ENCODE measurements at places on chromosomes 6 and 20.

DNA sequence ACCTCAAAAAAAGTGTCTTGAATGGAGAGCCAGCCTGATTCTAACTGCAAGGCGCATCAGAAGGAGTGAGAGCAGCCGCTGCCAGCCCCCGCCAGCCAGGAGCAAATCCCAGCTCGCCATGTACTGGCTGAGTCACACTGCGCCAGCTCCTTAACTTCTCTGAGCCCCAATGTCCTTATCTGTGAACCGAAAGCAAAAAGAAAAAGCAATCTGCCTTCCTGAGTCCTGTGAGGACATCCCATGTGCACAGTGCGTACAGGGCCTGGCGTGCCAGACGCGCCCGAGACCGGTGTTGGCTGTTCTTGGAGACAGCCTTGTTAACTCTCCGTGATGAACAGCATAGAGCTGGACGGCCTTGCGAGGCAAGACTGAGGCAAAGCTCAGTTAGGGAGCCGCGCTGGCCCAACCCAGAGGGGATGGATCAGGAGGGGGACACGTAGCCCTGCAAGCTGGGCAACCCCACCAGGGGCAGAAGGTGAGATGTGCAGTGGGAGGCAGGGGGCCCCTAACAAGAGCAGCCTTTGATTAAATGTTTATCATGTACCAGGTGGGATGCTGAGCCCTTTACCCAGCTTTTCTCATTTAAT lies 122.7 kb downstream of the AGPAT4 start:
- no peak for DNase-seq

- DNase-seq = no peak
Measured at GRCh38 chr6:14290772-14291330, 173.3 kb downstream of the CD83 start.

DNA sequence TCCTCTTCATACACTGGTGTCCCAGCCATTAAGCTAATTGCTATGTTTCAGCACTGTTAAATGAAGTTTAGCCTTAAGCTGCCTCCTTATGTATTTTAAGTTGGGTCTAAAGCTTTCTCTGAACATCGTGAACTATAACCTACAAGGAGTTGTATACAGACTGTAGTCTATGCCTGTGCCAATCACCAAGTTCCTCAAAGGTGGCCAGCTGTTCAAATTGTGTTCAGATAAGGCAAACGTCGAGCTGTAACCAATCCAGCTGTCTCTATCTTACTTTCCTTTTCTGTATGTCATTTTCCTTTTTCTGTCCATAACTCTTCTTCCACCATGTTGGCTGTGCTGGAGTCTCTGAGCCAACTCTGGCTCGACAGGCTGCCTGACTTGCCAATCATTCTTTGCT lies 199.6 kb downstream of the OGFRL1 start:
- no peak for DNase-seq

DNA sequence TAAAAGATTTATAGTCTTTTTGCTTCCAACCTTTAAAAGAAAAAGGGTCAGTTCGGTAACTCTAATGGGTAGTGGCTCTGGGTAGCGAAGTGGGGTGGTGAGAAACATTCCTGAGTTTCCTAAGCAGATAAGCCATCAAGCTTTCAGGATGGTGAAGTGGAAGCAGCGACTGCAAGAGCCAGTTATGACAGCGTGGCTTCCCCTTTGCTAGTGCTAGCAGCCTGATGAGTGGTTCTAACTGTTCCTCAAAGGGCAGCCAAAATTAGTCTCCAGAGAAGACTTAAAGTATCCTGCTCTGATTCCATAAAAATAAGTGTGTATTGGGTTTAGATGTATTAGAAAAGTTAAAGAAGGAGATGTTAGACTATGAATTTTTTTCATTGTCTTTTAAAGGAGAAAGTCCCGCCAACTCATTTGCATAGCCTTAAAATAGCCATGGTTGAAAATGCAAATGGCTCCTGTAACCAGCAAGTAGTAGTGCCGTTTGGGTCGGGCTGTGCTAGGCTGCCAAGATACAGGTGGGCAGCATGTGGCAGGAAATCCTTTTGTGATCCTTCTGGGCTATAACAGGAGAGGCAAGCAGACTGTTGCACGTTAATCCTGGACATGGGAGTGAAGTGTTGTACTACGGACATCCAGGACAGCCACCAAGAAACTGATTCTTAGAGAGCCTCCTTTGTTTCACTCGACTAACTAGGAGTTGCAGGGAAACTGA lies 18.0 kb downstream of the ELOVL2 start:
- no peak for DNase-seq

DNA sequence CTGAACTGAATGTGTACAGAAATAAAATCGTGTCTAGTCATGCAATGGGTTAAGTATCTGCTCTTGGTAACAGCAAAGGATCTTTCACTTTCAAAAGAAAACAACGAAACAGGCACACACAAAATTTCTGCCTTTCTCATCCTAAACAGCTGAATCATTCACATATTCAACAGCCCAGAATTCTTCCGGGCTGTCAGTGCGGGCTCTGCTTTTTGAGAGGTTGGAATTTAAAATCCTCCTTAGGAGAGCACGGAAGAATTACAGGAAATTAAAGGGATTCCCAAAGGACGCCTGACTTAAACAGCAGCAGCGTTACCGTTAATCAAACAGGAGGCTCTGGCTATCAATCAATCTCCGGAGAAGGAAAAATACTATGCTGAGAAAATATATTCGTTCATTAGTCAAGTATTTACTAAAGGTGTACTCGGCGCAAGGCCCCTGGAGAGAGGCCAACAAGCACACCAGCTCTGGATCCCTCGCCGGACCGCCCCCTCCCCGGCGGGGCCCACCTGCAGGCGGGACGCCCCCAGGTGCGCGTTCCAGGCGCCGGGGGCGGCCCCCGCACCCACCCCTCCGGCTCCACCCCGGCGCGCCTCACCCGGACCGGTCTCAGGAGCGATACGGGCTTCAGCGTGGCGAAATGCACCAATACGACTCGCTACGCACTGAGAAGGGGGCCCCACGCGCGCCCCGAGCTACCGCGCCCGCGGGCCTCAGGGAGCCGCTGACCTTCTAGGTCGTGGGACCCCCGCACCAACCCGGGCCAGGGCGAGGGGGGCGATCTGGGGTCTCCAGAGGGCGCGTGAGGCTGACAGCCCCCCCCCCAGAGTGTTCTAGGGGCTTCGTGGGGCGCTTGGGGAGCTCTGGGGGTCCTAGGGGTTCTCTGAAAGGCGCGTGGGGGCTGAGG lies 1.0 kb downstream of the NAPB start:
- no peak for DNase-seq

GRCh38 chr6:75855052-75855451 lies 106.0 kb downstream of the MYO6 start:
- DNase-seq = no peak

- no peak for DNase-seq
Measured at GRCh38 chr6:21078497-21078896, 515.1 kb upstream of the SOX4 start.

GRCh38 chr6:12343440-12344162 lies 53.4 kb downstream of the EDN1 start:
- DNase-seq = no peak

DNA sequence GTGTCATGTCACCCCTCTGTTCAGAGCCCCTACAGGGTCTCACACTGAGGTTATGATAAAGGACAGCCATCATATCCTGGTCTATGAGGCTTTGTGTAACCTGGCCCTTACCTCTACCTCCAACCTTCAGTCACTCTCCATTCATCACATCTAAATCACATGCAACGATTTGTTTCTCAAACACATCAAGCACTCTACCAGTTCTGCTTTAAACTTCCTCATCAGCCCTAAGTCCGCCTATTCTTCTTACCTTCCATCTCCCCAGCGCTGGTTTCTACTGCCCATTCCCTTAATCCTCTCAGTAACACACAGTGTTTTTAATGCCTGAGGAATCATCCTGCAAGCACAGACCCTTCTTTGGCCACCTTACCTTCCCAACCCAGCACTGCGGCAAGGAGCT lies 17.9 kb upstream of the BACH2 start:
- DNase-seq = no peak

DNA sequence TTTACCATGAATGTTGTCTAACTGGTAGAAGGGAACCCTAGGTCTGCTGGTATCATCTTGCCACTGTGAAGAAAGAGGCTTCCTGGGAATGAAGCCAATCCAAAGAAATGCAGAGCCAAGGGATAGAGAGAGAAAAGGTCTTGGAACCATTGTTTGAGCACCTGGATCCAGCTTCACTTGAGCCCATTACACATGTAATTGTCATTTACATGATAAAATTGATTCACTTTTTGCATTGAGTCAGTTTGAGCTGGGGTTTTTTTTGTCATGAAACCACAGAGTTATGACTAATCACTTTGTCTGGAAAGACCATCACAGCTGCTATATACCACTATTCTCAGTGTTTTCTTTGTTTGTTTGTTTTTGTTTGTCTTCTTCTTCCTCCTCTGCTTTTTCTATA lies 112.3 kb downstream of the CBLN4 start:
- no peak for DNase-seq

Measured in stimulated activated CD4-positive, alpha-beta T cell treated with anti-CD3 and anti-CD28 coated beads, Interleukin-1b, Interleukin-23, amount 100 ng/mL, for 1 hour (primary cell).